ENCODE measurements at places on chromosomes 4 and X. TPM values are rescaled to one million over a fixed set of nuclear protein-coding genes. Genes with fewer than 3 reads are reported as not detected.
A peak's percentile ranks its signal among the peaks of the same experiment; 100 is the strongest.

Gene DIPK2B
- total RNA-seq = 1.6 TPM

Gene NKX6-1
- 0.41 TPM for total RNA-seq

Gene SSX4B
- total RNA-seq = not detected

Gene PWWP3B
- 1.2 TPM for total RNA-seq

Gene GPR78
- under 0.01 TPM for total RNA-seq

DNA sequence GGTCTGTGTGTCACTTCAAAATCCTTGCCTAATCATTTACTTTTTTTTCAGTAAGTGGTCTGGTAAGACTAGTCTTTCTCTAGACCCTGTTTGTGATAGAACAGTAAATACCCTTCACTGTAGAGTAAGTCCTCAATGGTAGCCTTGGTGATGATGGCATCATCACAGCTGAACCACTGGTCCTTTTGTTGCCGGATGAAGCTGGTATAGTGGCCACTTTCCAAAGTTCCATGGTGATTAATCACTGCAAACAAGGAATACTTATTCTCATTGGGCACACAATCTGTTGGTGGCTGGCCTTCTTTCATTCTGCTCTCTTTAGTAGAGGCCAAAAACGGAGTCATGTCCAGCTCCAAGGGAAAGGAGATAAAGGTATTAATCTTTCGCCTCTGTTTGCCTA lies 2.9 kb downstream of the USP51 start:
- DNase-seq = no peak

DNA sequence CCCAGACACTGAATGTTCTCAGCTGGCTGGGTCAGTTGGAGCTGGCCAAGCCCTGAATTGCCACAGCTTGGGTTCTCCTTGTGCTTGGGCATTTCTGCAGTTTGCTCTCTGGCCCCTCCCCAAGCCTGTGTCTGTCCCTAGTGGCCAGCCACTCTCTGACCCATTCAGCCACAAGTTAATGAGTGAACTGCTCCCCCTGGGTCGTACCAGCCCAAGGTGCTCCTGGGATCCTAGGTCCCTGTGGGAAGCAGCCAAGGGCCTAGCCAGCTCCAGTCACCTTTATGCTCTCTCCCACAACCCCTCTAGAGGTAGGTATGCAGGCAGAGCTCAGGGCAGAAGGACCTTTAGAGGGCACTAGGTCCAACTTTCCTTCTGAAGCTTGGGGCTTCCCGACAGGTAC lies 51.5 kb downstream of the STARD8 start:
- no peak for DNase-seq

DNA sequence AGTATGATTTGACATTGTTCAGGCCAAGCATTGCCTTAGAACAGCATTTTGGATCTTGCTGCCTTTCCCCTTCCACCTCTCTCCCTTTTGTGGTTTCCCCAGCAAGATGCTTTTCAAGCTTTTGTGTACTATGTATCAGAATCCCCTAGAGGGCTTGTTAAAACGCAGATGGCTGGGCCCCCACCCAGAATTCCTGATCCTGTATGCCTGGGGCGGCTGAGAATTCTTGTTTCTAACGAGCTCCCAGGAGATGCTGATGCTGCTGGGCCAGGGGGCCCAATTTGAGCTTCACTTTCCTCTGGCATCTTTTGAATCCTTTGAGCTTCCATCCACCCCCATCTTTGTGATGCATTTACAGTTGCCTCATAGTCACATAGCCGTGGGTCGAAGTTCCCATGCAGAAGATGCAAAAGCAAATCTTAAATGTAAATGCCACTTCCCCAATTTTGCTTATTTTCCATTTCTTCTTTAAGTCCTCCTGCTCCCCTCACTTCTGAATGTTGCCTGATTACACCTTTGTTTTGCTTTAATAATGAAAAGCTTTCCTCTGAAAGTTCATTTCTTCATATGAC lies 18.5 kb downstream of the HCCS start:
- DNase-seq = no peak

GRCh38 chr4:40963897-40964478 lies 214.2 kb downstream of the NSUN7 start:
- no peak for DNase-seq

- no peak for DNase-seq
These were observed 11.2 kb upstream of the TFDP3 start for GRCh38 chrX:133229361-133229760.

- DNase-seq = no peak
These were observed 117.9 kb upstream of the HPGD start for GRCh38 chr4:174640146-174640545.

DNA sequence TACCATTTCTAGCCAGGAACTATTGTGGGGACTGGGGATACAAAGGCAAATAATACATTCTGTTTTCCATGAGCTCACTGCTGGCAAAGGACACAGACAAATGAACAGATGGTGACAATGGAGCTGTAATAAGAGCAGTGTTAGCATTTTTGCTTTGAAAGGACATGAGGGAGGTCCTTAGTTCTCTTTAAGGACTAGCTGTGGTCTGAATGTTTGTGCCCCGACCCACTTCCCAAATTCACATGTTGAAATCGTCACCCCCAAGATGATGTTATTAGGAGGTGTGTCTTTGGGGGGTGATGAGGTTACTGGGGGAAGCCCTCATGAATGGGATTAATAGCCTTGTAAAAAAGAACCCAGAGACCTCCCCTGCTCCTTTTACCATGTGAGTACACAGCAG lies 30.3 kb downstream of the CCNG2 start:
- no peak for DNase-seq

GRCh38 chr4:182236186-182236585 lies 7.0 kb upstream of the TENM3 start:
- no peak for DNase-seq

DNA sequence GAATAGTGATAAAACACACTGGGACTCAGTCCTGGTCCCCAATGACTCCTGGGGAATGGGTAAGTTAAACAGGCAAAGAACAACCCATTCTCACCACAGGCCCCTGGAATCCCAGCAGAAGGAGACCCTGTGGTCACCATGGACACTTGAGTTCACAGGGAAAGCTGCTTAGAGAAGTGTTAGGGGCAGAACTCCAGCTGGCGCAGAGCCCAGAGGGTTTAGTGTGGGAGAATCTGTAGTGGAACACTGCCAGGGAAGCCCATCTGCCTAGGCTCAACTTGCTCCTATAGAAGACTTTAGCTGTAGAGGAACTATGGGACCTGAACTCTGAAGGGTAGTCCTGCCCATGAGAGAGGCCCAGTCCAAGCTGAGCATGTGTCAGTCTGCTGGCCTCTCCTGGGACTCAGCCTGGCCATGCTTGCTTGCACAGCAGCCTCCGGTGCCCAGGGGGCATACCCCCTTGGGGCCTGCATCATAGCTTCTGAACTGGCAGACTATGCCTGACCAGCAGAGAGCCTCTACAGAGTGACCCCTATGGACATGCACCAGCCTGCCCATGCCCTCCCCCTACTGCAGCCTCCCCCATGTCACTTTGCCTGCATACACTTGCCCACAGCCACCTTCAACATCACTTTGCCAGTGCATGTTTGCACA lies 343.5 kb downstream of the IDS start:
- DNase-seq = no peak

DNA sequence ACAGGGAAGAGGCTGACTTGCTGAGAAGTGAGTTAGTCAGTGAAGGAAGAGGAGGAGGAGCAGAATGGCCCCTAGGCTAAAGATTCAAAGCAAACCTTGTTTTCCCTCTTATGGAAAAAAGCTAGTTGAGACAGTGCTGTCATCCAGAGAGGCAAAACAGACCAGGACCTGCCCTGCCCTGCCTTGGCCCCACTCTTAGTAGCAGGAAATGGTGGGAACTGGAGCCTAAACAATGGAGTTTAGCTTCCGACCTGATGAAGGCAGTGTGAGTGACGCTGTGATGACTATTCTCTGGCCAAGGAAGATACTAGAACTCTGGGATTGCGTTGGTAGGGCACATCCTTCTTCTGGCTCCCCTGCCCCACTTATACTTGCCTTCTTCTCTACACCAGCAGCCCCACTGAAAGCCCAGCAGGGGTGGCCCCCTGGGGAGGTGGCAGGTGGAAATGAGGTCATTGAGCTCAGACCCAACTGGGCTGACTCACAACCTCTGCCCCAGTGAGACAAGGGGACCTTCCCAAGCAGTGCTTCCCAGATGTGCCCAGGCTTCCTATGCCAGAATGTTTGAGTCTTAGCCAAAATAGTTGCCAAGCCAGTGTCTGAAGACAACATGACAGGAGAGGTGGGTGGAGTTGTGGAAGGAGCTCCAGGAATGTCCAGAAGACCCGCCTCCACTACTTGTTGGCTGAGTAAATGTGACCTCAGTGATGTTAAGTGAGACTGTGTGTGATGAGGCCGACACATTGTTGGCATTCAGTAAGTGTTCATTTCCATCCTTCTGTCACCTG lies 38.8 kb downstream of the MSN start:
- DNase-seq = no peak

DNA sequence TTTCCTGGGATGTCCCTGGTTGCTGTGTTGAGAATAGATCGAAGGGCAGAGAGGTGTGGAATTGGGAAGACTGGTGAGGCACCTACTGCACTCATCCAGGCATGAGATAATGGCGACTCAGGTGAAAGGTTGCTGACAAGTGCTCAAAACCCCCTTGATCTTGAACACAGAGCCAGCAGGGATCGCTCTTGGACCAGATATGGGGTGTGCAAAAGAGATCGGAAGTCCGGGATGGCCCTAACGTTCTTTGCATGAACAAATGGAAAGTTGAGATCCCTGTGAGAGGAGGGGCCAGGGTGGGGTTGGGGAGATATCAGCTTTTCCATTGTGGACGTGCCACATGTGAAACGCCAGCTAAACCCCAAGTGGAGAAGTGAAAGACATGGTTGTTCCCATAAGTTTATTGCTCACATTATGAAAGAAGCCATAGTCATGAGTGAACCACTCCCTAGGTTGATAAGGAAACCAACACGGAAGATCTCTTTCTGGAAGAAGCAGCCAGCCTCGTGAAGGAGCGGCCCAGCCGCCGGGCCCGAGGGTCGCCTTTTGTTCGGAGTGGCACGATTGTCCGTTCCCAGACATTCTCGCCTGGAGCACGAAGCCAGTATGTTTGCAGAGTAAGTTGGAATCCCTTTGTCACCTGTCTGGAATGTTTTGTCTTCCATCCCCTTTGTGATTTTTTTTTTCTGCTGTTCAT lies 22.6 kb upstream of the CLCN4 start:
- DNase-seq = no peak

GRCh38 chr4:26959654-26960047 lies 99.0 kb downstream of the STIM2 start:
- DNase-seq = no peak

- no peak for DNase-seq
These were observed 1.3 kb downstream of the WDR13 start for GRCh38 chrX:48598614-48599013.

- no peak for DNase-seq
These were observed 381 bp downstream of the TXK start for GRCh38 chr4:48133669-48134068.

DNA sequence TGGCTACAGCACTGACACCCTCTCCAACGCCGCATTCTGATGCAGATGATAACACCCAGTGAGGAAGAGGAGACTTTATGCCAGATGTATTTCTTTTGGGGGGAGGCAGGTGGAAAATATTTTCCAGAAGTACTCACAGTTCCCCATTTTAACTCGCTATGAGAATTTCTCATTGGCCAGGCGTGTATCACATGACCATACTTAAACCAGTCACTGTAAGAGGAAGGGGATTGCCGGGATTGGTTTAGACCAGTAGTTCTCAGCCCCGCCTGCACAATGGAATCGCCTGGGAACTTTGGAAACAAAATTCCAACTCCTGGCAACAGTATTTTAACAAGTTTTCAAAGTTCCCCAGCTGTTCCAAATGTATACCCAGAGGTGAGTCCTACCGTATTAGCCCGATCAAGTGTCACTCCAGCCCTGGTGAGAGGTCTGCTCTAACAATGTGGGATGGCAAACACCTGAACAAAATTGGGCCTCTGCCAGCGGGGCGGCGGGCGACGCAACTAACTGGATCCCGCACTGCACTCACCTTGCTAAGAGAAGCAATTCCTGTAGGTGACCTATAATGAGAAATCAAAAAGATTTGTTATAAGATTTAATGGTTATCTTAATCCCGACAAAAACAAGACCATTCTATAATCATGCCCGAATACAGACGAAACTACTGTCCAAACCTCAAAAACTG lies 2.9 kb upstream of the MSL3 start:
- DNase-seq = no peak

DNA sequence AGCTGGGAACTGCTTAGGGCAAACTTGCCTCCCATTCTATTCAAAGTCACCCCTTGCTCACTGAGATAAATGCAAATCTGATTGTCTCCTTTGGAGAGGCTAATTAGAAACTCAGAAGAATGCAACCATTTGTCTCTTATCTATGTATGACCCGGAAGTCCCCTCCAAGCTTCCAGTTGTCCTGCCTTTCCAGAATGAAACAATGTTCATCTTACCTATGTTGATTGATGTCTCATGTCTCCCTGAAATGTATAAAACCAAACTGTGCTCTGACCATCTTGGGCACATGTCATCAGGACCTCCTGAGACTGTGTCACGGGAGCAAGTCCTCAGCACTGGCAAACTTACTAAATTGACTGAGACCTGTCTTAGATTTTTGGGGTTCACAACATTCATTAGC lies 37.1 kb upstream of the TMPRSS11E start:
- no peak for DNase-seq

DNA sequence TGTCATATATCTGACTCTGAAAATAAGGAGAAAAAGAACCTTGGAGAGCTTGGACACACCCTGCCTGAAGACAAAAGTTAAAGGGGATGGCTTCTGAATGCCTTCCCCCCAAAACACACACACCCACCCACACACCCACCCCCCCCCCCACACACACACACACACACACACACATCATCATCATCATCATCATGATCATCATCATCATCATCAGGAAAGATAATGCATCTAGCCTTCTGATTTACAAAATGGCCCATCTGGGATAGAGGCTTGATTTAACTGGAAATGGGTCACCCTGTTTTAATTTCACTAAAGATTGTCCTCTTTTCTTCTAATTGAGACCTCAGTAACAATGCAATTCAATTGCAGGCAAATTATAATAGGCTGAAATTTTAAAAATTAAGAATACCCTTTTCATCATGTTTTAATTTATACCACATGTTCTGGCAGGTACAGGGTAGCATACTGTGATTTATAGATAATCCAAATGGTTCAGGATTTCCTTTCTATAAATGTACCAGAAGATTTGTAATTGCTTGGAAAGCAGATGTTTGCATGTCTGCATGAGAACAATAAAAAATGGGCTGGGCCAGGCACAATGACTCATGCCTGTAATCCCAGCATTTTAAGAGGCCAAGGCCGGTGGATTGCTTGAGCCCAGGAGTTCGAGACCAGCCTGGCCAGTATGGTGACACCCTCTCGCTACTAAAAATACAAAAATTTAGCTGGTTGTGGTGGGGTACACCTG lies 56.5 kb downstream of the TRIM2 start:
- no peak for DNase-seq

DNA sequence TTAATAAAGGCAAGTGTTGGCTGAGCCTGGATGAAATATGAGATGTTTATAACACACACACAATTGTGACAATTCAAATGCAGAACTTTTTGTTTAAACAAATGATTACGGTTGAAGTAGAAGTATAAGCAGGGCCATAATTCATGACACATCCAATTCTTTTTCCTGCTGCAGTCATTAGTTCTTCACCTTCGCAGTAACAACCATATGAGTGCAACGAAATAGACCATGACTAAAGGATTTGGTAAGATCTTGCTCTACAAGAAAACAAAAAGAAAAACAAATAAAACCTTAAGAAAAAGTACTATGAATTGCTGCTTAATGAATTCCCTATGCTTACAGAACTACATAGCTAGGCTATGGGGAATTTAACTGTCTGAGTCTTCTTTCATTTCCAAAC lies 13.9 kb upstream of the BMPR1B start:
- DNase-seq = no peak

- peak; percentile 43 for DNase-seq
These were observed 52.0 kb downstream of the SORCS2 start for GRCh38 chr4:7244331-7244665.
